ENCODE measurements at places on chromosomes 16 and 17.
A peak's percentile ranks its signal among the peaks of the same experiment; 100 is the strongest.

GRCh38 chr17:28725166-28725659, 820 bp downstream of the TLCD1 start:
- no peak for DNase-seq

DNA sequence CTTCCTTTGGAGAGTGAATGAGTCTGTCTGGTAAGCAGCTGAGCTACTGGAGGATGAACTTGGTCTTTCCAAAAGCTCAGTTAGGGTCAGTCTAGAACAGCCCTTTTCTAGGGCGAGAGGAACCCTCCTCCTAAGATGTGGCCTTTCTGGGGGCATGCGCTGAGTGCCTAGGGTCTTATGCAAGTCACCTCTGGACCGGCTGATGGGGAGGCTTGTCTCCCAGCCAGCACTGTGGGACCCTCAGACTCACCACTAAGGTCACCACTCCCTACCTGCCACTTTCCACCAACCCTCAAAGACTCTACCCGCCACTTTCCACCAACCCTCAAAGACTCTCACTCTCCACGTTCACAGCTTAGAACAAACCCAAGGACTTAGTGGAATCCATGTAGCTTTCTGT, 26.8 kb downstream of the LMF1 start:
- DNase-seq, result no peak

- peak; percentile 28 for DNase-seq
Measured at GRCh38 chr17:40778461-40778860, 3.9 kb downstream of the KRT27 start.

DNA sequence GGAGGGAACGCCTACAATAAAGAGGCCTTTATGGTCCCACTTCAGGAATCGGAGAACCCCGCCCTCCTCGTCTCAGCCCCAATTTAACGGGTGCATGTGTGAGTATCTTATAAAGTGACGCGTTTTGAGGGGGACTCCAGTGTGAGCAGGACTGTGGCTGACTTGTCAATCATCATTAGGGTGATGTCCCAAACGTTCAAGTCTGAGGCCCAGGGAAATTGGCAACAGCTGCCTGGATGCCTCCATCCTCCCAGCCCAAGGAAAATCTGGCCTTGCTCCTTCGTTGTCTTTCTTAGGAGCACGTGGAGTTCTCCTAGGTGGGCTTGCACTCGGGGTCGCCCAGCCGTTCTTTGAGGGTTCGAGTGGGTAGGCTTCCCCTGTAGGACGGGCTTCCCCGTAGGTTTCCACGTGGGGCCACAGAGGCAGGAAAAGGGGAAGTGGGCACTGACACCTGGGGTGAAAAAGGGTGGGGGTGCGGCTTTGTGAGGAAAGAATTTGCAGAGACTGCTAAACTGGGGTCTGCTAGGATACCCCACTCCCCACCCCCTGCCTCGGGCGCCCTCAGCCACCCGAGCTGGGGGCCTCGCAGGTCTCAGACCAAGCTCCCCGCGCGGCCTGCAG, 561 bp upstream of the HERPUD1 start:
- no peak for DNase-seq

DNA sequence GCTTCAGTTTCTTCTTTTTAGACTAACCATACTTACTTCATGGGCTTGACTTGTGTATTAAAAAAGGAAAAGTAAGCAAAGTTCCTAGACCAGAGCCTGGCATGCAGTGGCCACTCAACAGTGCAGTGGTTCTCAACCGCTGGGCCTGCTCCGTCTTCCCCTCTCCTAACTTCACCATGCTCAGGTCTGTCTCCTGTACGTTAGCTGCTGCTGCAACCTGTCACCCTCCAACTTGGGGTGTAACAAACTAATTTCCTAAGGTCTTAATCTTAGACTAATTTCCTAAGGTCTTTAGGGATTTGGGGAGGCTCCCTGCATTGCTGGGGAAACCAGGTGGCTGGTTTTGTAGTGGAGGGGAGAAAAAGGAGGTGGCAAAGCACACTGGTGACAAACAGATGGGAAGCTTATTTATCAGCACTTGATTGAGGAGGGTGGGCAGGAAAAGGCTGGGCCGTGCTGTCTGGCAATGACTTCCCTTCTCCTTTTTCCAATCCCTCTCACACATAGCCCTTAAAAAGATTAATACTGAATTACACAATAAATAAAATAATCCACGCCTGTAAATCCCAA, 2.2 kb upstream of the ARL4D start:
- no peak for DNase-seq

Data from DMS79 (cell line).